Ovary (tissue), 10 donors: ENCODE measurements at places on chromosomes 13 and 19. TPM values are rescaled to one million over a fixed set of nuclear protein-coding genes. Genes with fewer than 3 reads are reported as not detected.
A peak's percentile ranks its signal among the peaks of the same experiment; 100 is the strongest.

DNA sequence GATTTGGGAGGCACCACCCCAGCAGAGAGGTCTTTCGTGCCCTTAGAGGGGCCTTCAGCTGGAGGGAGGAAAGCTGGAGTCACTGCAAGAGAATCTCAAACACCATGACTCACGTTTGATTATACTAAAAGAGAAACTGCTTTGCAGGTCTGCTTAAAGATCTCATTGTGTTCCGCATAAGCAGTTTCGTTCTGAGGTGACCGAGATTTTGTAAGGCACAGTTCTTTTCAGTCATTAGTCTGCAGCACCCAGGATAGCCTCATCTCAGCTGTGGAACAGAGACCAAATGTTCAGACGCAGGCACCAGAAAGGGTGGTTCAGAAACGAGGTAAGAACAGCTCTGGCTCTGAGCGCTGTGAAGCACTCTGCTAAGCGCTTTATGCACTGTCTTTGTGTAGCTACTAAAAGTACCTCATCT is 71.2 kb upstream of the GTF3A start:
- no peak for DNase-seq
- H3K27me3 ChIP-seq = no peaks in the 10 kb centered on the region
- no peaks in the 10 kb centered on the region for H3K4me1 ChIP-seq
- no peak overlapping the region for H3K27ac ChIP-seq
- no peak overlapping the region for H3K4me3 ChIP-seq
- H3K36me3 ChIP-seq = no peaks in the 10 kb centered on the region

The PABPC3 gene
- polyA plus RNA-seq = 0.08 TPM

The ZNF578 gene
- 1.8 TPM for polyA plus RNA-seq

The TICAM1 gene
- polyA plus RNA-seq = 7.8 TPM

DNA sequence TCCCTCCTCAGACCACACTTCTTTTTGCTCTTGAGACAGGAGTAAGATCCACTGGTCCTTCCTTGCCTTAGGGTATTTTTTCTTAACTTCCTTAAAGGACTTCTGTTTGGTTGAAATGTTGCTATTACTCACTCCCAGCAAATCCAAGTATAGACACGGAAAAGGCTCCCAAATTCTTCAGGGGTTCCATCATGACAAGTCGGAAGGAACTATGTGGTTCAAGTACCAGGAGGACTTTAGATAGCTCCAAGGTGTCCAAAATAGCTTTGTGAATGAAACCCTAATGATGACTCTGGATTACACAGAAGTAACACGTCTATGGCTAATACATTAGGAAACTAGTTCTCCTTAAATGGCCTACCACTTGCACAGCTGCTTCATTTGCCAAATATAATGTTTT is 238.7 kb downstream of the KCTD12 start:
- H3K36me3 ChIP-seq = no peaks in the 10 kb centered on the region
- no peak for DNase-seq
- no peak overlapping the region for H3K4me3 ChIP-seq
- no peaks in the 10 kb centered on the region for H3K27me3 ChIP-seq

DNA sequence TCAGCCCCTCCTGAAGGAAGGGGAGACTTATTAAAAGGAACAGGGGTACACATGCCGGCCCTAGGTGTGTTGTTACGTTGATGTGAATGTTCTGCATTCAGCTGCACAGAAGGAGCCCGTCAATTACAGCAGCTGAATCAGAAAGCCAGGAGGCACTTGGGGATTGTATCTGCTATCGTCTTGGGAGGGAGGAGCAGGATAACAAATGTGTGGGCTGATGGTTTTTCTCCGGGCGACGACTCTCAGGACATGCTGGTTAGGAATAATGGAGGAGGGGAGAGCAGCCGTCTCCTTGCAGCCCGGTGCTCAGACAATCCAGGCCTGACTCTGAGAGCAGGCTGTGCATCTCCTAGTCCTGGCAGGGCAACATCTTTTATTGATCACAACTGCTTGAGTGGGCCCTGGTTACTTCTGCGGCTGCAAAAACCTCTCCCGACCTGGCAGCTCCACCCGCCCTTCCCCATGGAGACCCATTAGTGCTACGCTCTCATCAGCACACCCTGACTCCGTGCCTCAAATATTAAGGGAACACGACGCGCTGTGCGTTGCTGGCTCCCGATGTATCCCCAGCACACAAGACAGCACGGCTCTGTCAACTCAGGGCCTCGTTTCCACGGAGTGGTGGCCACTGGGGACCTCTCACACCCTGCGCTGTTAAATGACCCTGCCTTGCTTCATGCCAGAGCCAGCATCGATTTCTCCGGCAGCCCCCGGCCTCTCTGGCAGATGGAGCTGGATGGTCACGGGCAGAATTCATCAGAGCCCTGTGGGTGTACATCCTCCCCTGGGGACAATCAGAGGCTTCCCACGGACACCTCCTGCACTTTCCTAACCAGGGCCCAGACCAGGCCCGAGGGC is 25.3 kb downstream of the PEPD start:
- H3K36me3 ChIP-seq = no peaks in the 10 kb centered on the region
- no peak overlapping the region for H3K27ac ChIP-seq
- H3K27me3 ChIP-seq = no peaks in the 10 kb centered on the region
- DNase-seq = no peak

GRCh38 chr19:38852231-38853044 is 2.7 kb upstream of the HNRNPL start:
- H3K4me3 ChIP-seq = peak overlapping the region; percentile 67
- no peaks in the 10 kb centered on the region for H3K27me3 ChIP-seq
- peak; percentile 82 for DNase-seq

The PRKCG gene
- polyA plus RNA-seq = 0.04 TPM

GRCh38 chr19:43353606-43354304 is at the start of gene CD177:
TSS of gene CD177 (plus strand) at chr19:43353686. CDS start at chr19:43353715, 29 bp downstream.
- H3K36me3 ChIP-seq = no peaks in the 10 kb centered on the region
- no peak within 1 kb of the TSS for H3K27ac ChIP-seq
- H3K4me3 ChIP-seq = no peak within 1 kb of the TSS
- DNase-seq = no peak
- H3K27me3 ChIP-seq = no peaks in the 10 kb centered on the region

DNA sequence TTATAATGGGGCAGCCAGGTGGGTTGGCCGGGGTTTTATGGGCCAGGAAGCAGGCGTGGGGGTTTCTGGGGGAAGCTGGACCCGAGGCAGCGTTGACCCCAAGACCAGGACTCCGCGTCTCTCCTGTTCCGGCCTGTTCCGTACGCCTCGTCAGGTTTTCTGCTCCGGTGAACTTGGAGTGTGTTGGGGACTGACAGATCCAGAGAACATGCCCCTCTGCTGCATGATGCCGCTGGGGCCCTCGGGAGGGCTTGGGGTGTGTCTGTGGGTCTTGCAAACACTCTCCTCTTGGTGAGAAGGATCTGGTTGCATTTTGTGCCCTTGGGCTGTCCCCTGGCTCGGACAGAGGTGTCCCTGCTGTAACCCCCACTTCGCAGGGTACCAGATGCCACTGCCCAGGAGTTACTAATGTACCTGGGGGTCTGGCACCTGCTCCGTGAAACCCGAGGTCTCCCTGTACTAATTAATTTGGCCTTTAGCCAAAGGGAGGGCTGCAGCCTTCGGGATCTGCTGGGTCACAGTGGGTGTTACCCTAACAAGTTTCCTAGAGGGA is 15.6 kb downstream of the KDM4B start:
- no peak for DNase-seq
- peaks cover 28% of the 10 kb centered on the region for H3K4me1 ChIP-seq
- H3K27me3 ChIP-seq = no peaks in the 10 kb centered on the region

DNA sequence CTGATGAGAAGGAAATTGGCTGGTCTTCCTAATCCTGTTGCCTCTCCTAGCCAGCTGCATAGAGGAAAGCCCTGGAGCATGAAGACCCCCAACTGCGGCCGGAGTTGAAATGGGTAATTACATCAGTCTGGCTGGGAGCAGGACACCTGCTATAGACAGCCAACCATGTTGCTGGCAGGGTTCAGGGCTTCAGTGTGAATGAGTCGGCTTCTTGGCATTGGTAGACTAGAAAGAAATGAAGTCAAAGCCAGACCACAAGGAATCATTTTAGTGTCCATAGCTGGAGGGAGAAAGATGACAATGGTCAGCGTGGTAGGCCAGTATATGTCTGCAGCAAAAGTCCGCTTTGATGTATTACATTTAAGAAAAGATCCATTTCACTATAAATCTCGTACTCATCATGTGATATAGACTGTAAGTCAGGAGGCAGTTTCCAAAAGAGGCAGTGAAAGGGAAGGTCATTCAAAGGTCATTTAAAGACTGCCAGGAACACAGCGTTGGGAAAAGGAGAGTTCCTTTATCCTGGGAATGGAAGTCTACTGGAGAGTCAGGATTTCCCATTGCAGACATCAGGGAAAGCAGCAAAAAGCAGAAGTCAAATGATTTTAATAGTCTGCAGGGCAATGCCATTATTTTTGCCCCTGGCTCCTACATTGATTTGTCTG is 262.7 kb downstream of the DNAJC15 start:
- H3K27ac ChIP-seq = no peak overlapping the region
- no peaks in the 10 kb centered on the region for H3K36me3 ChIP-seq
- no peak overlapping the region for H3K4me3 ChIP-seq
- DNase-seq = no peak

The BRME1 gene
- polyA plus RNA-seq = 0.57 TPM

- H3K4me1 ChIP-seq = peaks cover 4% of the 10 kb centered on the region
- peak overlapping the region; percentile 23 for H3K27ac ChIP-seq
- DNase-seq = peak; percentile 50
- peak overlapping the region; percentile 42 for H3K4me3 ChIP-seq
- H3K36me3 ChIP-seq = no peaks in the 10 kb centered on the region
- no peaks in the 10 kb centered on the region for H3K27me3 ChIP-seq
Observed at GRCh38 chr13:20127562-20128458, 33.0 kb downstream of the GJA3 start.

DNA sequence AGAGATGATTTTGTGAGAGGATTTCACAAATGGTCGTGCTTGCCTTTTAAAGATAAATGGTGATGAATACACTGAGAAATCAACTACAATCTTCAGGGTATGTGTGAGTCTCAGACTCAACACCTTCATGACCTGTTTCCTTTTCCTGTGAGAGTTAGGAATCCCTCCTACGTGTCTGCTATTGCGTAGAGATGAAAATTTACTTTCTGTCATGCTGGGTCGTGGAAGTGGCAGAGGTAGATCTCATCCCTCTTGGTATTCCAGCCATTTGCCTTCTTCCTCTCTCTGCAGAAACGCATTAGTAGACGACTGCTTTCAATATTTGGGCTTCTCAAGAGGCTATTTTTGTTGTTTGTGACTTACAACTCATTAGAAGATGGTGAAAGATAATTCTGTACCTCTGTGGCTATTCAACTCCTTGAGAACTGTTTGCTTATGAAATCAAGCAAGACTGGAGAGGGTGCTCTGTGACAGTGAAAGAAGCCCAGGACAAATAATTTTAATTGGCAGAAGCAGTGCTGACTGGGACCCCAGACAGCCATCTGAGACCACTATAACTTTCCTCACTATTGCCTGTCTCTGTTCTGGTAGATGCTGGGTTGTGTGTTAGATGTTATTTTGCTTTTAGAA is 233.1 kb downstream of the LACC1 start:
- no peak for DNase-seq
- H3K27me3 ChIP-seq = no peaks in the 10 kb centered on the region
- H3K36me3 ChIP-seq = no peaks in the 10 kb centered on the region
- H3K27ac ChIP-seq = no peak overlapping the region

The OR7A5 gene
- polyA plus RNA-seq = not detected

- no peak for DNase-seq
- no peaks in the 10 kb centered on the region for H3K27me3 ChIP-seq
- H3K4me3 ChIP-seq = no peak overlapping the region
- H3K27ac ChIP-seq = no peak overlapping the region
- no peaks in the 10 kb centered on the region for H3K4me1 ChIP-seq
Observed at GRCh38 chr13:43019811-43020210, 3.6 kb upstream of the DNAJC15 start.

DNA sequence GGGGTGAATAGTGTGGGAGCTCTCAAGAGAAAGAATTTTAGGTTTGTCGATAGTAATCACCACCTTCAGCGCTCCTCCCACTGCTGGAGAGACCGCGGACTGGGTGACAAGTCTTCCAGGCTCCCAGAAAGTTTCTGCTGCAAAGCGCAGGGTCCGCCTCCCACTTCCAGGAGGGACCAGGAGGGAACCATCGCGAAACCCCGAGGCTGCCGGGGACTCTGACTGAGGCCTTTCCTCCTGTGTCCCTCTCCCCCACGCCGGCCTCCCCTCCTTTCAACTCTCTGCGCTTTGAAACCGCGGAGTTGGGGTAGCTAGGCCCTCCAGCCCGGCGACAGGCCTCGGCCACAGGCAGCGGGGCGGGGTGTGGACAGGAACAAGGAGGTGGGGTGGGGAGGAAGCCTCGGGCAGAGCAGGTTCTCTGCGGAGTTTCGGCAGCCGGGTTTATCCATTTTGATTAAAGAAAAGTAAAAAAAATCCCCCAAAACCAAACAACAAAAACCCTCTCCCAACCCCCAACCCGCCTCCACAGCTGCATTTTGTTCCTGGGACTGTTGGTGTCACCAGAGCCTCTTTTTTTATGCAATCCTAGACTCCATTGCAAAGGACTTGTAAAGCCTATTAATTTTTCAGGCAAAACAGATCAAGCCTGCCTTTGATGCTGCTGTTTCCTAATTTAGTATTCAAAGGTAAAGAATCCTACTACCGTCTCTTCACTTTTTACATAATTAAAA is 157.2 kb downstream of the TM9SF2 start:
- peak overlapping the region; percentile 72 for H3K27ac ChIP-seq
- peaks cover 2% of the 10 kb centered on the region for H3K4me1 ChIP-seq
- H3K27me3 ChIP-seq = no peaks in the 10 kb centered on the region
- peak; percentile 34 for DNase-seq

DNA sequence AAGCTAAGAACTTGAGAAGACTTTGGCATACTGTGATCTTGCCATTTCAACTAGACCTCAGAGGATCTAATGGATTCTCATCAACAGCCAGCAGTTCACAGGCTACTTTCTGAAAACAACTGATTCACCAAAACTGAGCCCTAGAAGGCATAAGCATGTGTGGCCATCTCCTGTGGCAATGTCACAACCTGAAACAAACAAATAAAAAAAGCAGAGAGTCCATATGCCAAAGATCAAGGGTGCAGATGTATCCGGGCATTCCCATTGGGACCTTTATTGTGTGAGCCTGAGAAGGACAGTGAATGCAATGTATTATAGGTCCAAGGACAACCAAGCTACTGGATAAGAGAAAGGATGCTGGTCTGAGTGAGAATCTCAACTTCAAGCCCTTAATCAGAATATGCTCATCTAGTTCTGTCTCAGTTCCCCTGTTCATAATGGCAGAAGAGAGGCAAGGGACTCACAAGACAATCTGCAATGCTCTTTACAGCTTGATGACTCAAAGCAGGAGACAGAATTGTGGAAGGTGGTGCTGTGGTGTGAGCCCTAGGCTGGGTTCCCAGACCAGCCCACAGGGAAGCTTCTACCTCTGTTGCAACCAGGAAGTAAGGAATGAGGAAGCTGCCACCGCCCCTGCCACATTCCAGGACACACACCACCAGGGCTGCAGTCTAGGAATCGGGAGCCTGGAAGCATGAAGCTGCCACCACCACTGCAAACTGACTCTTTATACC is 133.7 kb downstream of the RAP2A start:
- no peaks in the 10 kb centered on the region for H3K36me3 ChIP-seq
- H3K27me3 ChIP-seq = no peaks in the 10 kb centered on the region
- no peak for DNase-seq
- H3K4me3 ChIP-seq = no peak overlapping the region

- DNase-seq = peak; percentile 56
- H3K36me3 ChIP-seq = no peaks in the 10 kb centered on the region
- peak within 1 kb of the TSS; percentile 73 for H3K4me3 ChIP-seq
Observed at GRCh38 chr19:32691291-32691951, at the start of gene NUDT19. TSS of gene NUDT19 (plus strand) at chr19:32691821. CDS start at chr19:32691961, 140 bp downstream.

The PEG3 gene
- polyA plus RNA-seq = 303 TPM
